Bronchial smooth muscle cell (primary cell): ENCODE measurements at places on chromosomes 11 and 22. TPM values are rescaled to one million over a fixed set of nuclear protein-coding genes. Genes with fewer than 3 reads are reported as not detected.

Gene P2RX6
- 2.6 and 6.9 TPM in 2 replicates for total RNA-seq

Gene OR52A1
- not detected in 2 replicates for total RNA-seq

Gene RAB39A
- not detected in 2 replicates for total RNA-seq

Gene GRIA4
- under 0.01 TPM in 1 of 2 replicates, not detected in the other for total RNA-seq

Gene CCDC15
- total RNA-seq: 0.43 and 0.63 TPM in 2 replicates

Gene PLAAT5
- total RNA-seq: 0.52 TPM in 1 of 2 replicates, not detected in the other

Gene MMP10
- 0.79 TPM in 1 of 2 replicates, not detected in the other for total RNA-seq

Gene LPXN
- 1.9 and 8.0 TPM in 2 replicates for total RNA-seq

Gene TTC12
- total RNA-seq: 5.8 and 8.4 TPM in 2 replicates

Gene SLC22A25
- not detected in 2 replicates for total RNA-seq

Gene BEST1
- 2.5 and 4.6 TPM in 2 replicates for total RNA-seq

Gene GGTLC3
- not detected in 2 replicates for total RNA-seq

Gene ZFTA
- total RNA-seq: 17.3 and 28.0 TPM in 2 replicates

Gene ADM2
- 0.16 and 0.86 TPM in 2 replicates for total RNA-seq

Gene OR51I1
- 0.60 TPM in 1 of 2 replicates, not detected in the other for total RNA-seq

Gene GALNT18
- total RNA-seq: 0.94 and 0.95 TPM in 2 replicates

Gene ASPHD2
- total RNA-seq: 0.79 and 1.2 TPM in 2 replicates

Gene LRRC4C
- total RNA-seq: 0.16 and 0.17 TPM in 2 replicates

Gene CLDN5
- 0.43 and 0.63 TPM in 2 replicates for total RNA-seq

Gene OR51A7
- total RNA-seq: not detected in 2 replicates

Gene ZNRF3
- total RNA-seq: 1.8 and 2.2 TPM in 2 replicates

Gene FGF19
- not detected in 2 replicates for total RNA-seq
